Activated CD4-positive, alpha-beta T cell treated with anti-CD3 and anti-CD28 coated beads, Interleukin-2, amount 10 ng/mL, durations not matched to agents 24 days and 14 days (primary cell): ENCODE measurements at places on chromosomes 7 and 10. TPM values are rescaled to one million over a fixed set of nuclear protein-coding genes. Genes with fewer than 3 reads are reported as not detected.

GRCh38 chr7:133829336-133829897 lies 297.7 kb upstream of the LRGUK start:
- no peaks in the 10 kb centered on the region for H3K27me3 ChIP-seq
- peaks cover 3% of the 10 kb centered on the region for H3K36me3 ChIP-seq
- H3K4me1 ChIP-seq = no peaks in the 10 kb centered on the region
- no peak for DNase-seq
- no peak overlapping the region for H3K4me3 ChIP-seq

DNA sequence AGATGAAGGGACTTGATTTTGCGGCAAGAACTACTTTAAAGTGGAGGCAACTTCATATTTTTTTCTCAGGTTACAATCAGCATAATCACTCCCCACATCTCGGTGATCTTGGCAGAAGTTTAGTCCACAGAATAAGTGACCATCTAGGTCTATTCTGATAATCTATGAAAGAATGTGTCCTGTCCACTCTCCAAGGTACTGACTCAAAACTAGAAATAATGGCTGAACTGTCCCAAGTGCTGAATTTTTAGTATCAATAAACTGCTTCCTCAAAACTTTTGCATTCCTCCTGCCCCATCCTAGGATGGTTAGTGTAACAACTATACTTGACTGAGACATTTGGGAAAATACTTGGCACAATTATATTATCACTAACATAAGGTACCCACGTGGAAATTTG lies 10.9 kb upstream of the CHRM2 start:
- H3K27me3 ChIP-seq = no peaks in the 10 kb centered on the region
- no peak overlapping the region for H3K27ac ChIP-seq
- H3K4me1 ChIP-seq = no peaks in the 10 kb centered on the region
- no peak overlapping the region for H3K4me3 ChIP-seq
- no peak for DNase-seq

The COL1A2 gene
- total RNA-seq = 6.0 and 6.5 TPM in 2 replicates

The GTF2IRD1 gene
- total RNA-seq = 1.4 and 2.7 TPM in 2 replicates

The TRIL gene
- 0.12 and 0.16 TPM in 2 replicates for total RNA-seq

The FANK1 gene
- 0.38 TPM in 1 of 2 replicates, not detected in the other for total RNA-seq

- H3K4me3 ChIP-seq = no peak overlapping the region
- no peak overlapping the region for H3K27ac ChIP-seq
- H3K4me1 ChIP-seq = no peaks in the 10 kb centered on the region
- no peaks in the 10 kb centered on the region for H3K27me3 ChIP-seq
- DNase-seq = no peak
Measured at GRCh38 chr7:117688126-117688525, 185.1 kb downstream of the CTTNBP2 start.

DNA sequence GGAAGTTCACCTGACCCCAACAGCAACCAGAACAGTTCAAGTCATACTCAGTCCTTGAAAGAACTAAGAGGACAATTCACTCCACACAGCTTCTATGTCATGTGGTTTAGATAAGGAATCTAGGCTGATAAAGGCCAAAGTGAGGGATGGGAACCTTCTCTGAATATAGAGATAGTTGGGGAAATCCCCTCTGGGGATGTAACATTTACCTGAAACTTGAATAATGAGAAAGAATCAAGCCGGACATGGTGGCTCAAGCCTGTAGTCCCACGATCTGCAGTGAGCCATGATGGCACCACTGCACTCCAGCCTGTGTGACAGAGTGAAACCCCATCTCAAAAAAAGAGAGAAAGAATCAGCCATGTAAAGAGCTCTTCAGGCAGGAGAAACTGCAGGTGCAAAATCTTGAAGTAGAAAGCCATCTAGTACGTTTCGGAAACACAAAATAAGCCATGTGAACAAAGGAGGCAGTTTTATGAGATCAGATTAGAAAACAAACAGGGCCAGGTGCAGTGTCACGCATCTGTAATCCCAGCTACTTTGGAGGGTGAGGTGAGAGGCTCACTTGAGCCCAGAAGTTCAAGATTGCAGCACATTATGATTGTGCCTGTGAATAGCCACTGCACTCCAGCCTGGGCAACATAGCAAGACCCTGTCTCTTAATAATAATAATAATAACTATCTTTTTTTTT lies 4.5 kb upstream of the DNMBP start:
- no peaks in the 10 kb centered on the region for H3K36me3 ChIP-seq
- no peak for DNase-seq
- H3K27ac ChIP-seq = peak overlapping the region; percentile 17

DNA sequence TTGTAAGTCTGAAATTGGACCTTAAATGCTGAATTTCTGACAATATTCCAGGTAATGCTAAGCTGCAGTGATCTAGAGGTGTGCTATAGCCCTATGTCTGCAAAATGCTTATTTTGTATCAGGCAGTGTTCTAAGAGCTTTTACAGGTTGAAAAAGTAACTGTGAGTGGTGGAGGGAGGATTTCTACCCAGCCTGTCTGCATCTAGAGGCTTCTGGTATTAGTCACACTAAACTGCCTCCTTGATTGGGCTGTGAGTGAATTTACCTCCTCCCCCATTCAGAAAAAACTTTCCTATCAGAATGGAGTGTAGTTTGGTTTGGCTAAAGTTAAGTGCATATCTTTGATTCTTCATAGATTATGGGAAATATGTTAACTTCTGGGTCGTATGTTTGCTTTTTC lies 56.8 kb downstream of the BBS9 start:
- H3K4me1 ChIP-seq = peaks cover 7% of the 10 kb centered on the region
- no peaks in the 10 kb centered on the region for H3K27me3 ChIP-seq
- H3K36me3 ChIP-seq = no peaks in the 10 kb centered on the region
- no peak overlapping the region for H3K4me3 ChIP-seq

- H3K36me3 ChIP-seq = no peaks in the 10 kb centered on the region
- DNase-seq = no peak
- no peaks in the 10 kb centered on the region for H3K27me3 ChIP-seq
- H3K4me3 ChIP-seq = no peak overlapping the region
- no peak overlapping the region for H3K27ac ChIP-seq
- H3K4me1 ChIP-seq = no peaks in the 10 kb centered on the region
Measured at GRCh38 chr7:29464753-29465152, 98.9 kb upstream of the PRR15 start.

GRCh38 chr10:3830946-3831345 lies 45.9 kb upstream of the KLF6 start:
- no peaks in the 10 kb centered on the region for H3K27me3 ChIP-seq
- peaks cover 2% of the 10 kb centered on the region for H3K36me3 ChIP-seq
- no peak overlapping the region for H3K4me3 ChIP-seq
- no peak for DNase-seq

The NKX6-2 gene
- not detected in 2 replicates for total RNA-seq

The ERVW-1 gene
- total RNA-seq = not detected in 2 replicates

The SRGN gene
- total RNA-seq = 996 and 999 TPM in 2 replicates

- H3K36me3 ChIP-seq = peaks cover 7% of the 10 kb centered on the region
- DNase-seq = peak; percentile 62
- peaks cover 26% of the 10 kb centered on the region for H3K4me1 ChIP-seq
Measured at GRCh38 chr10:26969145-26969926, 108.6 kb upstream of the ABI1 start.

- no peak overlapping the region for H3K4me3 ChIP-seq
- DNase-seq = peak; percentile 83
- H3K27me3 ChIP-seq = no peaks in the 10 kb centered on the region
- H3K36me3 ChIP-seq = peaks cover 7% of the 10 kb centered on the region
Measured at GRCh38 chr7:112898432-112899290, 108.5 kb upstream of the TMEM168 start.

- DNase-seq = no peak
- H3K27me3 ChIP-seq = no peaks in the 10 kb centered on the region
- peak overlapping the region; percentile 87 for H3K27ac ChIP-seq
Measured at GRCh38 chr10:4075443-4075842, 290.4 kb upstream of the KLF6 start.

- peaks cover 23% of the 10 kb centered on the region for H3K4me1 ChIP-seq
- DNase-seq = peak; percentile 59
- peaks cover 93% of the 10 kb centered on the region for H3K27me3 ChIP-seq
- no peak overlapping the region for H3K27ac ChIP-seq
Measured at GRCh38 chr10:101140084-101140949, 9.2 kb downstream of the TLX1 start.

The SEC23IP gene
- total RNA-seq = 78.0 and 90.3 TPM in 2 replicates

GRCh38 chr10:34889004-34889869 lies 74.1 kb upstream of the PARD3 start:
- H3K4me1 ChIP-seq = no peaks in the 10 kb centered on the region
- H3K27ac ChIP-seq = no peak overlapping the region
- H3K36me3 ChIP-seq = no peaks in the 10 kb centered on the region
- no peak for DNase-seq

The MTPN gene
- 121 and 126 TPM in 2 replicates for total RNA-seq

GRCh38 chr10:86362129-86362527 lies 4.5 kb downstream of the GRID1 start:
- no peak overlapping the region for H3K27ac ChIP-seq
- peaks cover 6% of the 10 kb centered on the region for H3K4me1 ChIP-seq
- peaks cover 51% of the 10 kb centered on the region for H3K27me3 ChIP-seq

DNA sequence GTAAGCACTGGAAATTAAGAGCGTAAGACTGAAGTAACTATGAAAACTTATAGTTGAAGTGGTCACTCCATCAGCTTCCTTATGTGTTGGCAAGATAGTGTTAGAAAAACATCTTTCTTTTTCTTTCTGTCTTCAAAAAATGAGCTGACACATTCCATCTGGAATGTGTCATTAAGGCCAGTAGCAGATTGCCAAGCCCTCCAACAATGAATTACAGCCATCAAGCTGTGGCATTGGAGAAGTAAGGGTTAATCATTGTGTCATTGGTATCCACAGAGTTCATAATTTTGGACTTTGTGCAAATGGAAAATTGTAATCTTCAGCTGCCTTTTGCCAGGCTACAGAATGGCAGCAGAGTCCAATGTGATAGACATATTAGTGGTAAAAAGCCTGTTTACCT lies 926.3 kb downstream of the NRG3 start:
- H3K27ac ChIP-seq = no peak overlapping the region
- no peak for DNase-seq
- no peaks in the 10 kb centered on the region for H3K27me3 ChIP-seq
- H3K4me3 ChIP-seq = no peak overlapping the region
- H3K36me3 ChIP-seq = no peaks in the 10 kb centered on the region

DNA sequence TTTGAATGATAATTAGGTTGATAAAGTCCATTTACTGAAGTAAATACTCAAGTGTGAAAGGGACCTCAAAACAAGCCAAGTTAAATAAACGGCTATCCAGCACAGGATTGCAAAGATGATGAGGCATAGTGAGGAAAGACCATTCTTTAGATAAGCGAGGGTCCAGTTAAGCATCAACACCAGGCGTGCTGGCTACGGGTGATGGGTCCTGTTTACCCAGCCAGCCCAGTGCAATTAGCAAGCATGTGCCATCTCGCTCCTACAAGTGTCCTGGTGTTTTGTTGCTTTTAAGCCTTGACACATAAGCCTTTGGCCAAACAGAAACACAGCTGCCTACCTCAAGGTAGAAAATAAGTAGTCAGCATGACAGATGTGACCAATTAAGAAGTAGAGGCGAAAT lies 7.1 kb downstream of the NEBL start:
- peaks cover 1% of the 10 kb centered on the region for H3K27me3 ChIP-seq
- no peak overlapping the region for H3K27ac ChIP-seq
- no peaks in the 10 kb centered on the region for H3K4me1 ChIP-seq
- DNase-seq = no peak

GRCh38 chr10:127119936-127120335 lies 76.5 kb downstream of the INSYN2A start:
- H3K36me3 ChIP-seq = no peaks in the 10 kb centered on the region
- H3K27ac ChIP-seq = no peak overlapping the region
- no peaks in the 10 kb centered on the region for H3K27me3 ChIP-seq
- H3K4me1 ChIP-seq = peaks cover 3% of the 10 kb centered on the region
- DNase-seq = no peak

GRCh38 chr7:78434281-78434680 lies 635.7 kb downstream of the PHTF2 start:
- no peaks in the 10 kb centered on the region for H3K27me3 ChIP-seq
- no peaks in the 10 kb centered on the region for H3K4me1 ChIP-seq
- H3K36me3 ChIP-seq = no peaks in the 10 kb centered on the region
- no peak overlapping the region for H3K27ac ChIP-seq

GRCh38 chr10:95056744-95057363 lies 12.4 kb downstream of the CYP2C8 start:
- H3K27ac ChIP-seq = no peak overlapping the region
- H3K4me3 ChIP-seq = no peak overlapping the region
- no peaks in the 10 kb centered on the region for H3K27me3 ChIP-seq
- H3K4me1 ChIP-seq = no peaks in the 10 kb centered on the region
- no peak for DNase-seq
- H3K36me3 ChIP-seq = no peaks in the 10 kb centered on the region

- no peaks in the 10 kb centered on the region for H3K27me3 ChIP-seq
- no peaks in the 10 kb centered on the region for H3K36me3 ChIP-seq
- no peak overlapping the region for H3K4me3 ChIP-seq
- no peaks in the 10 kb centered on the region for H3K4me1 ChIP-seq
Measured at GRCh38 chr7:47818796-47819606, 129.3 kb downstream of the PKD1L1 start.

GRCh38 chr10:101131962-101132635 lies 999 bp downstream of the TLX1 start:
- no peak overlapping the region for H3K27ac ChIP-seq
- peaks cover 1% of the 10 kb centered on the region for H3K36me3 ChIP-seq
- H3K4me3 ChIP-seq = no peak overlapping the region
- peak; percentile 57 for DNase-seq
- H3K4me1 ChIP-seq = peaks cover 13% of the 10 kb centered on the region

DNA sequence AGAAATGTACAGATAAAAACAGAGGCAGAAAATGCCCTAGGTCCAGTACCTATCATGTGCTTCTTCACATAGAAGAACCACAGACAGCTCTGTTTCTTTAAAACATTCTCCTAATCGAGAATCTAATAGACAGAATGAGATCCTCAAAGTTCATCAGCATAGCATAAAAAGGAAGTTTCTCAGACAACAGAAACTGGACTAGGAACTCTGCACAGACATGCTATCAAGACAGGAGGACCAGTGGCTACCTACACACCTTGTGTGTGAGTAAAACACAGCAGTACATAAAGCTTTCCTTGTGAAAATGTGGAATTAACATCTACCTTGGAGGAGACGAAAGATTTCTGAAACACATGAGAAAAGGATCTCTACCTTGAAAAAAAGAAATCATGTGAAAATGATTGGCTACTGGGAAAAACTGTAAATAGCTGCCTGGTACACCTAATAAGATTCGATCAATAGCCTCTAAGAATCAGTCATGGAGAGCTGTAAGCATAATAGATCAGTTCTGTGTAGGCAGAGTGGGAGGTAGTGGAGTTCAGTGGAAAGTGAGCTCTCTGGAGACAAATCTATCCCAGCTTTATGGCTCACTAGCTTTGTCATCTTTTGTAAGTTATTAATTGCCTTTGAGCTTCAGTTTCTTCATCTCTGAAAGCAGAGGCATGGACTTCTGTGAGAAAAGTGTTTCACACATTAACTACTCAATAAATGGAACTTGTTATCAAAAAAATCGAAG lies 26.7 kb downstream of the ELAPOR2 start:
- no peak overlapping the region for H3K4me3 ChIP-seq
- no peaks in the 10 kb centered on the region for H3K36me3 ChIP-seq
- no peaks in the 10 kb centered on the region for H3K27me3 ChIP-seq
